ENCODE measurements at places on chromosomes 7 and 10.

GRCh38 chr7:84105586-84105985, 89.0 kb downstream of the SEMA3A start:
- no peak for DNase-seq

DNA sequence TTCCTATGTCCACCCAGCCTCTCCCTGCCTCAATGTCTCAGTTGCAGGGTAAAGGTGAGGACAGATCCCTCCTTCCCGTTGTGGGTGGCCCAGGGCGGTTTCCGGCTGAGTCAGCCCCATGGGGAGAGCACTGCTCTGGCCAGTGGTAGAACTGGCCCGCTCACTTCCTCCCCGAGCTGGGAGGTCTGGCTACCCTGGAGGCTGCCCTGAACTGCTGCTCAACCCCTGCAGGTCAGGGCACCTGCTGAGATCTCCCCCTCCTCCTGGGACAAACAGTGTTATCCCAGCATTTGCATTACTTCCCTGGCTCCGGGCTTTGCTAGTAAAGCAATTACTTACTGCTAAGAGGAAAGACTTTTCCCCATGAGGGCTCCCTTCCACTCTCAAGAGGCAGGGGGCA, 21.4 kb upstream of the IMPDH1 start:
- DNase-seq, result no peak

- no peak for DNase-seq
Observed at GRCh38 chr10:29877793-29878491, 181.4 kb downstream of the JCAD start.

GRCh38 chr7:82164813-82165212, 278.8 kb downstream of the CACNA2D1 start:
- no peak for DNase-seq

DNA sequence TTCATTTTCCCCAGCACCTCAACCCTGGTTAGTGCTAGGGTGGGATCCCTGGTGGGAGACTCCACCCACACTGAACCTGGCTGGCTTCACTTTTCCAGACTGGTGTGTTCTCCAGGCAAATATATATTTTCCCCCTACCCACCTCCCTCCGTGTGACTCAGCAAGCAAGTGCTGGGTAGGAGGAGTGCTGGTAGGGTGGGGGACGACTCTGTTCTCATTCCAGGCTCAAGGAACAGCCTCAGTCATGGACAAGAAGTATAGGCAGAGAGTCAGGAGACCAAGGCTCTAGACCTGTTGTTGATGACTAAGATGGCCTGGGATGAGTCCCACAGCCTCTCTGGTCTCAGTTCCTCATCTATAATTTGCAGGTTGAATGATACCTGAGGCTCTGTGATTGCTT, 328.1 kb downstream of the KCNMA1 start:
- no peak for DNase-seq

DNA sequence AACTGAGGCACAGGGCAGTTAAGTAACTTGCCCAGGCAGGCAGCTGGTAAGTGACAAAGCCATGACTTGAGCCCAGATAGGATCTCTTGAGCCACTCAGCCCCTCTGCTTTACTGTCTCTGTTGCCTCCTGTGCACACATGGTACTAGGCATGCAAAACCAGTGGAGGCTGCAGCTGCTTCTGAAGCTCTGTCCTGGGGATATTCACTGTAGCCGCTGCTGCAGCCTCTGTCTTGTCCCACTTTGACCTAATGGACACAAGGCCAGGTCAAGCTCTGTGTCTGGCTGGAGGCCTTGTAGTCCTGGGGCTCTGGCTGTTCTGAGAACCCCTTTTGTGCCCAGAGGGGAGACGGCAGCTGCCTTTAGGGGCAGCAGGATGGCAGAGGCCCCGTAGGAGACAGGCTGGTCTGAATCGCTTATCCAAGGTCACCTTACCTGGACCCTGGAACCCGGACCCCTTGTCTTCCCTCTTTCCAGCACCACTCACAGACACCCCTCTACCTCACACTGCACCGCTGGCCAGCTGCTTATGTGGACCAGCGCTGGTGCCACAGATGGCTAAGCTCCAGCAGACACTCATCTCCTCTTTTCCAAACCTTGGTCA, 57.6 kb downstream of the TSPAN15 start:
- no peak for DNase-seq

Data from stimulated activated CD8-positive, alpha-beta memory T cell treated with anti-CD3 and anti-CD28 coated beads, Interleukin-15, amount 100 ng/mL, for 4 hours (primary cell).